ENCODE measurements at places on chromosomes 3 and 15. TPM values are rescaled to one million over a fixed set of nuclear protein-coding genes. Genes with fewer than 3 reads are reported as not detected.

DNA sequence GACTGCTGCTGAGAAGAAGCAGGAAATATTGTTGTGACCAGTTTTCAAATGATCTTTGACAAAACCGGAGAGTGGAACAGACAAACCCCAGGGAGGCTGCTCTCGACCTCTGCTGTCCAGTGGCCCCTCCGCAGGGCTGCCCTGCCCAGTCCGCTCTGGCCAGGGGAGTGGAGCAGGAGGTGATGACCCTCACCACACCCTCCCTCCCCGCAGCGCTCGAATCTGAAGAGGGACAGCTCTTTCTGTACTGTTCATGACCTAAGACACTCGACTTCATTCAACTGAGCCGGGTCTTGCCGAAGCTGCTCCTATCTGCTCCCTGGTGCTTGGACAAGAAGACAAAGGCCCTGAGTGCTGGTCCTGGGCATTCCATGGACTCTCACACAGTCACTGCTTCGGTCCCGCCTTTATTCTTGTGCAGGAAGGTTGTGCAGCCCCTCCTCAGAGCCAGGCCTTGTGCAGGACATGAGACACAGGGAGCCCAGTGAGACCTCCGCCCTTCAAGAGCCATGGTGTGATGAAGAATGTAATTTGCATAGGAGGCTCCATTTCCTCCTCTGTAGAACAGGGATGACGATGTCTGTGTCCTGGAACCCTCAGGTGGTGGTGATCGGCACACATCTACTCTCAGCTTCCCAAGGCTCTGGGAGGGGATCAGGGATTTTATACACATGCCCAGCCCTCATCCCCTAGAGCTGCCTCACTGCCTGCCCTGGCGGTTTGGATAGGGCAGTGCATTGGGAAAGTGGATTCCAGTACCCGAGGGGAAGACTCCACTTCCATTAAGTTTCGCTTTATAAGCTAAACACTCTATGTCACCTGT, 97.1 kb upstream of the PRR20G start:
- no peak for DNase-seq

Gene RAB6B
- 0.32 TPM for total RNA-seq

DNA sequence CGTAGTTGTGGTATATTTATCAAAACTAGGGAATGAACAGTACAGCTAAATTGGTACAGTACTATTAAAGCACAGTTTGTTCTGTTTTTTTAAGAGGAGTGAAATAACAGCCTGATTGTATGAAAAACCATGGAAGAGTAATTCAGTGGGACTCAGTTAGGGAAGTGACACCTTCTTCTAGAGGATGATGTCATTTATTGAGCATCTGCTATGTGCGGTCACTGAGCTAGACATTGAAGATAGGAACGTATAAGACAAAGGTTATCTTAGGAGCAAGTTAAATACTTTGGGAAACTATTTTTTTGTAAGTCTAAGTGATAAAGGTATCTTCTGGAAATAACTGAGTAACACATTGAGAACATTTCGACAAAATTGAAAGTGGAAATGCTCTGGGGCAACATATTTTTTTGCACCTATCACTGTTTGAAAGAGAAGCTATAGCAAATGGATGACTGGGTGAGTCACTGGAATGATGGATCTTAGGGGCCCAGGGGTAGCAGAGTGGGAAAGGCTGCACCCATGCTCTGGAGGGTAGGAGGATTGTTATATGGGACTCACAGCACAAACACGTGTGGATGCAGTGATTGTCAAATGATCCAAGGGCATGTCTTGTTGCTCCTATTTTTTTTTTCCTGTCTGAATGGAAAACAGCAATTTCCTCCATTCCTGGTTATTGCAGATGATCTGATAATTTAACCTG, 43.0 kb downstream of the OXNAD1 start:
- DNase-seq, result no peak

Gene PSTPIP1
- total RNA-seq, result not detected

Gene PEAK1
- total RNA-seq, result 15.0 TPM

Gene RTP3
- not detected for total RNA-seq

- no peak for DNase-seq
Observed at GRCh38 chr3:17137321-17137826, 252.6 kb downstream of the PLCL2 start.

Gene KLHL40
- total RNA-seq, result not detected

DNA sequence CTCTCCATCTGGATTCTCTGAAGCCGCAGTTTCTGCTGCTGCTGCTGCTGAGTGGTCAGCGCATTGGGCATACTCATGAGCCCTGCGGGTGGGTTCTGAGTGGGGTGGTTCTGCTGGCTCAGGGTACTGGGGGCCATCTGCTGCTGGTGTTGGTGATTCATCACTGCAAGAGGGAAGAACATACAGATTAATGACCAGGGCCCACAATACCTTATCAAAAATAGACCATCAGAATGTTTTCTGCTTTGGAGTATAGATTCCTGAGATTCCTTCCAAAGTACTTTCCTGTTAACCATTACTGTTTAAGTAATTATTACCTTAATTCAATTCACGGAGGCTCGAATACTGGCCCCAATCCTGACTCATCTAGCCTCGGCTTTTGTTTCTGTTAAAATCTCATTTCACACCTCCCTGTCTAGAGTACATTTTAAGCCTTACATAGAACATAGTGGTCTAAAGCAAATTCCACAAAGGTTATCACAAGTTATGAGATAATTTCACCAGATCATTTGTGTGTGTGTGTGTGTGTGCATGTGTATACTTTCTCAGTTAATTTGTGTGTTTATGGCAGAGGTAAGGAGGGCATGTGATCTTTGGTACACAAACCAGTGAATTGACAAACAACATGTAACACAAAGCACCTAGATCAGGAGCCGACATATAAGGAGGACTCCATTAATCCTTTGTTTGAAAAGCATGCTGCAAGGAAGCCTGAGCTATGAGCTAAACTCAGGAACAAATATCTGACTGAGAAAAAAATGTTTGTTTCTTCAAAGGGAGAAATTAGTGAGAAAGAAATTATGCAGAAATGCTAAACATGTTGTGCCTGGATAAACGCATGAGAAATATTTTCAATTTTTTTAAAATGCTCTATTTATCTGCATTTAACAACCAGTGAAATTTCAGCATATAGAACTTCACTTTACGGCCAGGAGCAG, 68.1 kb downstream of the TM4SF4 start:
- DNase-seq, result peak; percentile 52
